SK-N-SH (cell line): ENCODE measurements at places on chromosomes 1 and 21. TPM values are rescaled to one million over a fixed set of nuclear protein-coding genes. Genes with fewer than 3 reads are reported as not detected.

GRCh38 chr21:27464648-27465047 lies 497.8 kb upstream of the ADAMTS5 start:
- H3K4me3 ChIP-seq: no peak overlapping the region
- H3K27ac ChIP-seq: no peak overlapping the region
- DNase-seq: no peak
- H3K27me3 ChIP-seq: no peaks in the 10 kb centered on the region

- DNase-seq: peak; percentile 73
- no peaks in the 10 kb centered on the region for H3K4me1 ChIP-seq
- peak within 1 kb of the TSS; percentile 20; the same call in 1 of the 2 replicates for H3K4me3 ChIP-seq
- no peak within 1 kb of the TSS for H3K27ac ChIP-seq
- H3K36me3 ChIP-seq: no peaks in the 10 kb centered on the region
Observed at GRCh38 chr1:55039342-55040082, at the start of gene PCSK9. Gene PCSK9 (plus strand): TSS chr1:55039548. CDS start chr1:55039838, 290 bp downstream.

GRCh38 chr21:32826329-32827167 lies 55.0 kb upstream of the PAXBP1 start:
- no peak overlapping the region for H3K27ac ChIP-seq
- H3K36me3 ChIP-seq: no peaks in the 10 kb centered on the region
- H3K27me3 ChIP-seq: peaks cover 1% of the 10 kb centered on the region; the same call in 1 of the 2 replicates
- DNase-seq: peak; percentile 49

DNA sequence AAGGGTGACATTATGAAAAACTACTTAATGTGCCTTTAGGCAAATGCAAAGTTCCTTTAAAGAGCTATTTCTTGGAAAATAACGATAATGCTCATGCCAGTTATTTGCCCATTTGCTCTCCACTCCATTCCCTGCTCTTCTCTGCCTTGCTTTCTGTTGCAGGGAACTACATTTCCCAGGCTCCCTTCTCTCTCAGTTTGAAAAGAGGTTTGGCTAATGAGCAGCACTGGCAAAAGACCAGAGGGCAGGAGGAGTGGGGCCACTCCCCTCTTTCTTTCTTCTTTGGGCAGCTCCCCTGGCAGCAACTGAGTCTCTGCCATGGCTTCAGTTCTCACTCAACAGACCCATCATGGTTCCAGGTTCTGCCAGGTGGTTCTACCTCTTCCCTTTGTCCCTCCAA lies 130.5 kb downstream of the RWDD3 start:
- H3K4me3 ChIP-seq: no peak overlapping the region
- no peaks in the 10 kb centered on the region for H3K4me1 ChIP-seq
- H3K27me3 ChIP-seq: no peaks in the 10 kb centered on the region
- no peak for DNase-seq

Gene ARHGEF16
- polyA plus RNA-seq: 0.10 and 0.18 TPM in 2 replicates

Gene PLA2G4A
- 0.26 and 0.49 TPM in 2 replicates for polyA plus RNA-seq

Gene PDPN
- polyA plus RNA-seq: not detected in 2 replicates

Gene HES3
- not detected in 2 replicates for polyA plus RNA-seq
